ENCODE measurements at places on chromosomes 5 and 9.

- no peak for DNase-seq
Measured at GRCh38 chr9:4172731-4173130, 127.1 kb downstream of the GLIS3 start.

- no peak for DNase-seq
Measured at GRCh38 chr9:15272377-15272928, 34.6 kb downstream of the TTC39B start.

GRCh38 chr5:16461026-16461425 lies 4.6 kb downstream of the ZNF622 start:
- no peak for DNase-seq

- no peak for DNase-seq
Measured at GRCh38 chr5:143432658-143433239, 29.3 kb upstream of the NR3C1 start.

DNA sequence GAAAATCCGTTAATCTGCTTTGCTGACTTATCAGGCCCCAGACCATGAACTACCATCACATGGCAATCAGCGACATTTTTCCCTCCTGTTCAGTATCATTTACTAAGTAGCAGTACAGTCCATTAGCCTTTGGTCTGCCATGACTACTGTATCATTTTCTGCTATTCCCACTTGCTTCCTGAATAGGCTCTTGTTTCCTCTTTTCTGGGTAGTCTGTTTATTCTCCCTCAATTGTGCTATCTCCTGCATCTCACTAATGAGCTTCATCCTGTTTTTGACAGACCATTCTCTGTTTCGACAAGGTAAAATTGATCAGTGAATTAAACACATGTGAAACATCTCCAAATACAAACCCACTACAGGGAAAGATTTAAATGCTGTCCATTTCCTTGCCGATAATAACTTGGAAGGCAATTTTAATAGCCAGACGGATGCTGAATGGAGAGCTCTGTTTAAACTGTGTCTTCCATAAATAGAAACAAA lies 263.5 kb upstream of the ANKRD55 start:
- DNase-seq: no peak

DNA sequence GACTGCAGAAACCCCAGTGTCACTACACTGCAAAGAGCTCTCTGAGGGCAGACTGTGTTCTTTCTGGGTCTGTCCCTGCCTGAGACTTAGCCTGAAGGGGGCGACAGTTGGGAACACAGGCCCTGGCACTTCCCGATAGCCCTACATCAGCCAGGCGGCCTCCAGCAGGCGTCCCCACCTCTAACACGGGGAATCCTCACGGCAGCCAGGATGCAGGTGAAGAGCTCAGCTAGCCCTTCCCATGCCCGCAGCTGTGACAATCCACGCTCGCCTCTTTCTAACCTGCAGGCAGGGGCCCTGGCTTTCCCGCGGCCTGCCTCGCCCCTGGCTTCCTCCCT lies 5.9 kb downstream of the MED22 start:
- peak; percentile 67 for DNase-seq

DNA sequence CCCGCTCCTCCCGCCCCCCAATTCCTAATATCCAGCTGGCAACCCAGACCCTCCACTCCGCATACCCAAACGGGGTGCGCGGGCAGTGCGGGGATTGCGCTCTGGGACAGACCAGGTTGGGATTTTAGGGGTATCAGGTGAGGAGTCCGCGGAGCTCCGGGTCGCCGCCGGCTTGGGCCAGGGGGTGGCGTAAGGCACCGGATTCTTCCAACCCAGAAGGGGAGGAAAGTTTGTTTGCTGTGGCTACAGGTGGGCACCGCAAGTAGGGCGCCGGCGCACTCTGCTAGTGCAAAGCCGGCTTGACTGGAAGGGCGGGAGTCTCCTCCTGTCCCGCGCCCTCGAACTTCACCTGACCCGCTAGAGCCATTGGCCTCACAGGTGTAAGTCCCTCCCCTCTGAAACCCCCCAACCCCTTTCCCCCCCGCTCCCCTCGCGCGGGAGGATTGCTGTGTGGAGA lies 709 bp downstream of the IQGAP2 start:
- DNase-seq: peak; percentile 77

DNA sequence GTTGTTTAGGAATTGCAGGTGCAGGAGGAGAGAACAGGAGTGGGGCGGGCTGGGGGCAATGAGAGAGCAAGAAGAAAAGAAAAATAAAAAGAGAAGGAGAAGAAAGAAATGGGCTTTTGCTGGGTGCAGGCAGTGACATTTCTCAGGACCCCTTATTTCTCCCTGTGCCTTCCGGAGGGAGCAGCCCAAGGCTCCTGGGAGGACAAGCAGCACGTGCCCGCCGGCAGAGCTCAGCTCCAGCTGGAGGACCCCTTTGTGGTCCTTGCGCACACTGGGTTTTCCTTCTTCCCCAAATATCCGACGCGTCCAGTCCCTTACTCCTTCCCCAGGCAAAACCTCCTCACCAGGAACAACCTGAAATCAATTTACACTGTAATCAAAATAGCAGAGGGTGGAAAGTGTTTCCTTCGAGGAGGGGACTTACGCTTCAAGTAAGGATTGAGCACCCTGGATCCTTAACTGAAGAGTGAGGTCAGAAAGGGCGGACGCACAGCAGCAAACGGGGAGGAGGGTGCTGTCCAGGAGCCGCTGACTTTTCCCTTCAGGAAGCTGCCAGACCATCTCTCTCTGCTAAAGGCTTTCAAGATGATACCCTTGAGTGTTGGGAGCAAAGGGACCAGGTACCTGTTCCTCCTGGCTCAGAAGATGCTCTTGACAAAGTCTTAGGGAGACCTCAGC lies 2.1 kb downstream of the BTNL9 start:
- DNase-seq: no peak

- no peak for DNase-seq
Measured at GRCh38 chr5:31674371-31674951, 35.5 kb downstream of the PDZD2 start.

GRCh38 chr5:15500325-15501001 lies 483 bp downstream of the FBXL7 start:
- peak; percentile 32 for DNase-seq

- no peak for DNase-seq
Measured at GRCh38 chr9:136189394-136190236, 15.3 kb downstream of the LHX3 start.

DNA sequence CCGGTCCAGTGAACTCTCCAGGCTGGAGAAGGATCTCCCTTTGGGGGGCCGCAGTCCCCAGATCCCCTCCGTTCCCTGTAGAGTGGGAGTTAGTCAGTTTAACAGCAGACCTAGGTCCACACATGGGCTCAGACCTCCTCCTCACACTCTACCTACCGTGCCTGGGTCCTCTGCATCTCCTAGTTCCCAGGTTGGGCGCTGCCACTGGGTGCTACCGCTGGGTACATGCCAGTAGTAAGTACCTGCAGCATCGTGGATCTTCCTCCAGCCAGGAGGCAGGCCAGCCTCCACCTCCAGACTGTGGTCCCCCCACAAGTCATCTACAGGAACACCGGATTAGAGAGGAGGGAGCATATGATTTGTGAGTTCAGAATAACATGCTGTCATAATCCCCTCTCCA lies 802 bp downstream of the APBB3 start:
- no peak for DNase-seq

- no peak for DNase-seq
Measured at GRCh38 chr9:6925836-6926235, 168.1 kb downstream of the KDM4C start.

- DNase-seq: peak; percentile 58
Measured at GRCh38 chr9:83544002-83544698, 5.9 kb upstream of the FRMD3 start.

DNA sequence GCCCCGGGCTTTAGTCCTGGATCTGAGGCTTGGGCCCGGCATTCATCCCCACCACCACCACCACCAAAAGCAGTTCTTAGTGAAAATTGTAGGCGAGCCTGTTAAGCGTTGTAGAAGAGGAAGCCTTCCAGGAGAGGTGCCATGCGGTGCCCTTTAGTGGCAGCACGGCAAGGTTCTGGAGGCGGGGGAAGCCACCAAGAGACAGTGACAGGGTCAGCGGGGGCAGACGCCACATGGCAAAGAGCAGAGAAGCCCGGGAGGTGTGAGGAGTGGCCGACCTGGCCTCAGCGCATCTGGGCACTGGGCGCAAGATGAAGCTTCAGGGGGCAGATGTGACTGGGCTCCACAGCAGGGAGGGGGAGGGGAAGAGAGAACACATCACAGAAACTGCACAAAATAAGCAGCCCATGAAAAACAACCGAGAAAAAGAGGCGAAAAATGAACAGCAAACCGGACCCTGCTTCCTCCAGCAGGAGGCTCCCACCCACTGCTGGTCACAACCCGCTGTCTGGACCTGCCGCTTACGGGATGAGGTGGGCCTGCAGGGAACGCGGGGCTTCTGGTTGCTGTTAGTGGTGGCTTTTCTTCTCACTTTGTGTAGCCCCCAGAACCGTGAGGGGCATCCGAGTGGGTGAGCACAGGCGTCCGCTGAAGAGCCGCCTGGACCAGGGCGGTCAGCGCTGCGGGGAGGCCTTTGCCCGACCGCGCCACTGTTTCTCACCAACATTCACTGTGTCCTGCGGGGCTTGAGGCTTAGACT lies 4.3 kb downstream of the LRRC14B start:
- peak; percentile 67 for DNase-seq

- no peak for DNase-seq
Measured at GRCh38 chr5:58184910-58185309, 275.0 kb downstream of the PLK2 start.

DNA sequence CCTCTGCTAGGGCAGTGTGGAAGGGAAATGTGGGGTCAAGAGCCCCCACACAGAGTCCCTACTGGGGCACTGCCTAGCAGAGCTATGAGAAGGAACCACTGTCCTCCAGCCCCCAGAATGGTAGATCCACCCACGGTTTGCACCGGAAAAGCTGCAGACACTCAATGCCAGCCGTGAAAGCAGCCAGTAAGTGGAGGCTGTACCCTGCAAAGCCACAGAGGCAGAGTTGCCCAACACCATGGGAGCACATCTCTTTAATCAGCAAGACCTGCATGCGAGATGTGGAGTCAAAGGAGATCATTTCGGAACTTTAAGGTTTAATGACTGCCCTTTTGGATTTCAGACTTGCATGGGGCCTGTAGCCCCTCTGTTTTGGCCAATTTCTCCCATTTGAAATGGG lies 52.2 kb downstream of the GKAP1 start:
- DNase-seq: no peak

GRCh38 chr9:89391585-89391984 lies 73.3 kb downstream of the SECISBP2 start:
- no peak for DNase-seq

DNA sequence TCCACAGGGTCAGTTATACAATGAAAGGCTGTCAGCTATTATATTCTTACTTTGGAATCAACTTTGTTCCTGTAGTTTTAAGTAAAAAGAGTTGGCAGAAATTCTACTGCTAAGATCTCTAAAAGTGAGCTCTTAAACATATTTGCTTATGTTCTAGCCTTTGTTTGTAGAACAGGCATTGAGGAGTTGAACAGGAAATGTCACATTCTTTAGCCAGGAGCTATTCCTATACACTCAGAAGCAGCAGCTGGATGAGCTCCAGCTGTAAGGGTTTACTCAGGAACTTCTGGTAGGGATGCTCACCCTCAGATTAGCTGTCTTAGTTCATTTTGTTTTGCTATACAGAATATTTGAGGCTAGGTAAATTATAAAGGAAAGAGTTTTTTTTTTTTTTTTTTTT lies 22.4 kb upstream of the SPINK14 start:
- peak; percentile 26 for DNase-seq

DNA sequence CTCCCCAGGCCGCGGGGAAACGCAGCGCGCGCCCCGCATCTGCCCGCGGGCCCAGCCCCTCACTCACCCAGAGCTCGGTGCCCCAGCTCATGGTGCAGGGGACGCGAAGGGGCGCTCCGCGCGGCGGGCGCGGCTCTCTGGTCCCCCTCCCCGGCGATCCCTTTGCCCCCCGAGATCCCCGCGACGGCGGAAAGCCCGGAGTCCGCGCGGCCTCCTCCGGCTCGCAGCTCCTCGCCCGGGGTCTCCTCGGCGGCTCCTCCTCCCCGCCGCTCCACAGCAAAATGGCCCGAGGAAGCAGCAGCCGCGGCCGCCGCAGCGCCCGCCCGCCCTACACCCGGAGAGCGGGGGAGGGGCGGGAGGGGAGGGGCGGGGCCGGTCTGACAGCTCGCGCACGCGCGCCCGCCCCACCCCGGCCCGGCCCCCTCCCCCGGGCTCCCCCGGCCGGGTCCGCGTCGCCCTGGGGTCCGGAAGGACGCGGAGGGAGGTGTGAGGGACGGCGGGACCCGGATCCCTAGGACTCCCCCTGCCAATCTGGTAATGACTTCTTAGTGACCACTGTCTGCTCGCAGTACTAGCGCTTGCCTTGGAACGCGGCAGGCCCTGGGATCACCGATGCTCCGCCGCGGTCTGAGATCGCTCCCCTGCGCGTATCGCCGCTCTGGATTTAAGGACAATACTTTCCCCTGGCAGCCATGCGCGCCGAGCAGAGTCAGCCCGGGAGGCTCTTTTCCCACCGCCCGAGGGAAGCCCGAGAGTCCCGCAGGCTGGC lies at the start of gene FNBP1:
TSS of gene FNBP1 (minus strand) at position 305 of the 769 bp plus-strand sequence. CDS start at position 91, 214 bp downstream.
- peak; percentile 95 for DNase-seq

DNA sequence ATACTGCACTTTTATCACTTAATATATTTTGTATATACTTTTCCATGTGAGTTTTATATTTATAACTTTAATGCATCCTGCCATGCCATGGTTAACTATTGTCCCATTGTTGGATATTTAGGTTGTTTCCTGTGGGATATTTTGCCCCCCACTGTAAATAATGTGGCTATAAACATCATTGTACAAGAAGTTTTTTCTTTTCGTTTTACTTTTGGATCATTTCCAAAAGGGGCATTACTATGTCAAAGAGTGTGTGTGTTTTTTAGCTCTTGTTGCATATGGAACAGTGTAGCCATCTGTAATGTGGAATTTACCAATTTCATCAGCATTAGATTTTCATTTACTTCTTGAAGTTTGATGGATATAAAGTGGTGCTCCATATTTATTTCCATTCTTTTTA lies 13.3 kb downstream of the ITGA2 start:
- no peak for DNase-seq

DNA sequence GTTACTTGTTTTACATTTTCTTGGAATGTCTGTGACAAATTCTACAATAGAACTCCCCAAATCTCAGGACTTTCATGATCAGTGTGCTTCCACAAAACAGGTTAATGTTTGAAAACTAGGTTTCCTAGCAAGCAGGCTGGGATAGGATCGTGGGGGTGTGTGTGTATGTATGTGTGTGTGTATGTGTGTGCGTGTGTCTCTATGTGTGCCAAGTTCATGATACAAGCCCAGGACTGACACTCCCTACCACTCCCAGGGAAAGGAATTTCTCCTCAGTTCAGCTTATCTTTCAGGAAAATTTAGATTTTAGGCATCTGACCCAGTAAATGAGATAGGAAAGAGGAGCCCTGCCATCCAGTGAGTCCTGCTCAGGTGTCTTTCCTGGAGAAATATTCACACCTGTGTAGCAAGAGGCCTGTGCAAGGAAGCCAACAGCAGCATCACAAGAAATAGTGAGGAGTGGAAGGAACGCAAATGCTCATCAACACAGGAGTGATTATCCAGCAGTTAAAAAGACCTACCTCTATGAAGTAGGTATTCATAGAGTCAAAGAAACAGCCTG lies 13.8 kb upstream of the ABLIM3 start:
- DNase-seq: no peak

DNA sequence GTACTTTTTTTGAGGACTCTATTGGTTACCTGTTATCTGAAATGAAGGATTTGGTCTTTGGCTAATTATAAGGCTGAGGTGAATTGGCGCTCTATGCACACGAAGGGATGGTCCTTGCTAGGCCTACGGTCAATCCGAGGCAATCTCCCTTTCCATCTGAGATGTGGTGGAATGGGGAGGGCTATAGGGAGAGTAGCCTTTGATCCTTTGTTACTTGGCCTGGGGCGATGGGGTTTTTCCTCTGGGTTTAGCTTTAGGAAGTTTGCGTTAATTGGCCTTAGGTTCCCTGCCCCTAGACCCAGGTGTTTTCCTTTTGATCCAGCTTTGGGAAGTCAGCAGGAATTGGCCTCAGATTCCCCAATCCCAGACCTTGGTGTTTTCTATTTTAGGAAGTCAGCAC lies 102.1 kb upstream of the C9orf72 start:
- DNase-seq: no peak
